Iris pigment epithelial cell (primary cell): ENCODE measurements at places on chromosomes 2 and 18.
A peak's percentile ranks its signal among the peaks of the same experiment; 100 is the strongest.

GRCh38 chr2:225293638-225294037 is 105.9 kb upstream of the NYAP2 start:
- no peak for DNase-seq

- peak; percentile 53 for DNase-seq
These were observed 20.6 kb upstream of the HAAO start for GRCh38 chr2:42812899-42813479.

GRCh38 chr2:155905657-155906056 is 426.9 kb downstream of the NR4A2 start:
- DNase-seq, result no peak

DNA sequence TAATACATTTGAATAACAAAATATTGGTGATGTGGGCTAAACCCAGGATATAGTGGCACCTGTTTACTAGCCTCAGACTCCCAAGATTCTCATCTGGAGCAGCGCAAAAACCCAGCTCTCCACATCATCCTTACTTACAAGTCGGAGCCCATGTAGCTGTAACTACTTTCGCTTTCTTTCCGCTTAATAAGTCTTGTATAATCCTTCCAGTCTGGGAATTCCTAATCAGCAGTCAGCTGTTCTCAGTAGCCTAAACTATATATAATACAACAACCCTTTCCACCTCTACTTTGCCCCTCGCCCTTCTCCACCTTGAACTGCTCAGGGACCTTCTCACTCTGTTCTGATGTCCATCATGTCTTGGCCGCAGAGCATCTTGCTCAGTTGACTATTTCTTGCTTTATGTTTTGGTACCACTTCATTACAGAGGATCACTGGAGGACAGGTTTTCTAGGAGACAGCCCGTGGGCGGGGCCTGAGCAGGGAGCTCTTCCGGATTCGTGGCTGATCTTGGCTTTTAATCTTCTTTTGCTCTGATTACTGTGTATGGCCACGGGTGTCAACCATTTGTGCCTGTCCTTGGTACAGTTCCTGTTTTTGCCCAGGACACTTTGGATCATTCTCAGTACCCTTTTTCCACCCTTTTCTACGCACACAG is 119.9 kb upstream of the SERTAD2 start:
- no peak for DNase-seq

GRCh38 chr2:228432116-228432515 is 250.6 kb upstream of the SPHKAP start:
- DNase-seq, result no peak

DNA sequence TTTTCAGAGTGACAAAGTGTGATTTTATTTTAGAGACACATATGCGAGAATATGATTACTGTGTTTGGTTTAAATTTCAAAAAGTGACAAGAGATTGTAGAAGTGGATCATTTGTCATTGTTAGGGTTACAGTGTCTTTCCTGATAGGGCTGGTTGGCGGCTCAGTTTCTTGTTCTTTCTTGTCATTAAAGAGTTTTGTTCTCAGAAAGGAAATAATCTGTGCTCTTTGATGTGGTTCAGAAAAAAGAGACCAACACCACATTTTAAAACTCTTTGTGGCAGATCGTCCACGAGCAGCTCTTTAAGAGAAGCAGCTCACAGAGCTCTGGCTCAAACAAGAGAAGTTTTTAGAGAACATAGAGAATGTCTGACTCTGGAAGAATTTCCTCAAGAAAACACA is 45.6 kb upstream of the ZNF532 start:
- no peak for DNase-seq

GRCh38 chr2:15730545-15731212 is 139.0 kb downstream of the DDX1 start:
- DNase-seq, result peak; percentile 97

DNA sequence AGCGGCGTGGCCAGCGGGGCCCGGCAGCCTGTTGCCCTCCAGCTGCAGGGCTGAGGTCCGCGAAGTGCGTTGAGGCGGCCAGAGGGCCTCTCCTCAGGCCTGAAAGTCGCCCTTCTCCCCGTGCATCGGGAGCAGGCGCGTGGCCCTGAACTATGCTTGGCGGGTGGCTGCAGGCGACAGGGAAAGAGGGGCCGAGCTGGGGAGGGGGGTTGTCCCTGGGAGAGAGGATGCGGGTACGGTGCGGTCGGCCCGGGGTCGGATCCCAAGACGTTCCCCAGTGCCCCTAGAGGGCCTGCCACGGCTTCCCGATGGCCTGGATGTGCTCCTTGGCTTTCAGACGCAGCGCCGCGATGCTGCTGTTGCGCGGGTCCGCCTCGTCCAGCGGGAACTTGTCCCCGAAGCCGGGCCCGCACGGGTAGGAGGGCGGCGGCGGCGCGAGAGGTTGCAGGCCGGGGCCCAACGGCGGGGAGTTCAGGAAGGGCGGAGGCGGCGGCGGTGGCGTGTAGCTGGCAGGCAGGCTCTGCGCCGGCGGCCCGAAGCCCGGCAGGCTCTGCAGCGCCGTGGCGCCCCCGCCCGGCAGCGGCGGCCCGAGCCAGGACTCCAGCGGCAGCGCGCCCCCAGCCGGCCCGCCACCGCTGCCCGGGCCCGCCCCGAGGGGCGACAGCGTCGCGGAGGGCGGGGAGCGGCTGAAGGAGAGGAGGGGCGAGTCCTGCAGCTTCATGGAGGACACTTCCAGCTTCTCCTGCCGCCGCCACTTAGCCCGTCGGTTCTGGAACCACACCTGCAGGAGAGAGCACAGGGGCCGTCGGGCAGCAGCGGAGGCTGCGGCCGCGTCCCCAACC is 4.3 kb downstream of the RAX start:
- peak; percentile 31 for DNase-seq

GRCh38 chr2:187527262-187527661 is 27.0 kb downstream of the TFPI start:
- DNase-seq, result peak; percentile 60

- DNase-seq, result peak; percentile 67
These were observed 15.2 kb downstream of the GNLY start for GRCh38 chr2:85709401-85709811.

- DNase-seq, result peak; percentile 34
These were observed 156.0 kb downstream of the TFCP2L1 start for GRCh38 chr2:121128741-121129659.

DNA sequence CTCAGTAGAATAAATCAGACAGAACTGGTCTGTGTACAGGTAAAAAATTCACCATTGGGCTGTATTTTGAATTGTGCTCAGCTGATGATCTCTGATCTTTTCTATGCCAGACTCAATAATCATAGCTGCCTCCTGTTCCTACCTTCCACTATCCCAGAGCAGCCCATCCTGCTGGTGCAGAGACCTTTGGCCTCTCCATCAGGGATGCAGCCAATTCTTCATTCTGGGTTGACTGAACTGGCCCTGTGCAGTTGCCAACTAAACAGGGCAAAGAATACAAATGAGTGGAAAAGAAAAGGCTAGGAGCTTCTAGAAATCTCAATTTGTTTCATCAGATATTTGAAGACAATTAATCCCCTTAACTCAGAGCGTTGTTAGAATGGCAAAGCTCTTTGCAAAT is 1781.3 kb upstream of the CELF4 start:
- DNase-seq, result no peak

DNA sequence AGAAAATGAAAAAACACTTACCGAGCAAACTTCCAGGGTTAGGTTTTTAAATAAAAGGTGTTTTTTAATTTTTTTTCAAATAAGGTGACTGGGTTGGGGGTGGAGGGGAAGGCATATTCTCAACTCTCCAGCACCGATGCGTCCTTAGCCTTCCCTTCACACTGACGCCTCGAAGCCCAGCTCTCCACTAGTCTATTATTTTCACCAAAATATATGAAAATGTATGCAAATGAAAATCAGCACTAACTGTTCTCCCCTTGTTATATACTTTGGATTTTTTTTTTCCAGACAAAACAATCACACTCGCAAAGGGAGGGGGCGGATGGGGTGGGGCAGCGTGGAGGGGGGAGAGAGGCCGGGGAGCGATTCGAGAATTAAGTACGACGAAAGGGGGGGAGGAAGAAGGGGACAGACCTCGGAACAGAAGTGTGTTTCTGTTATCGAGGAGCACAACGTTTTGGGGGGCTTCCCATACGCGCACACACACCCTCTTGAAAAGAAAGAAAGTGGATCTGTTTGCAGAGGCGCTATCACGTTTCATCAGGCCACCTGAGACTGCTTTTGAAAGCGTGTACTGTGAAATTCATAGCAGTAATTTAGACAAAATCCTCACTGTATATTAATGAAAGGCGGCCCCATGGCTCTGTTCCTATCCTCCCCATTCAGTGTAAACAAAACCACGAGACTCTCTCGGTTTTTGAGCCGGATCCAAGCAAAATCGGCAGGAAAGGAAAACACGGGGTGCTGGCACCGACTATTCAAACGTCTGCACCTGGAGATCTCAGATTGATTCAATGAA is 2.4 kb upstream of the POU3F3 start:
- DNase-seq, result no peak

GRCh38 chr2:127153691-127154158 is 46.8 kb upstream of the BIN1 start:
- DNase-seq, result peak; percentile 91

DNA sequence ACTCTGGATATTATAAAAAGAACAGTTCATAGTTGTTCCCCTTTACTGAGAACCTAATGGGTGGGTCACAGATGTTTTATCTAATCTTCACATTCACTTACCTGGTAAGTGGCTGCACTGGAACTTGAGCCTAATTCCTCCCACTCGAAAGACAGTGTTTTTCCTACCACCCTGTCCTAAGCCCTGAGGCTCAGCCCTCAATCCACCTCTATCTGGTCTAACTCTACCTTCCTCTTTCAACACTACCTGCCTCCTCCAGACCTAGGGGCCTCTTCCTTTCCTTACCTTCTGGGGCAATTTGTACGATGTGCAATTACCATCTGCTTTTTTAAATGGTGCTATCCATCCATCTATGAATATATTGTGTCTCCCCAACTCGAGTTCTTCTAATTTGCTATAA is 9.7 kb upstream of the KIF3C start:
- no peak for DNase-seq

- DNase-seq, result no peak
These were observed 63.2 kb downstream of the ADI1 start for GRCh38 chr2:3456125-3456524.

GRCh38 chr2:239295377-239296019 is 105.3 kb downstream of the HDAC4 start:
- no peak for DNase-seq

DNA sequence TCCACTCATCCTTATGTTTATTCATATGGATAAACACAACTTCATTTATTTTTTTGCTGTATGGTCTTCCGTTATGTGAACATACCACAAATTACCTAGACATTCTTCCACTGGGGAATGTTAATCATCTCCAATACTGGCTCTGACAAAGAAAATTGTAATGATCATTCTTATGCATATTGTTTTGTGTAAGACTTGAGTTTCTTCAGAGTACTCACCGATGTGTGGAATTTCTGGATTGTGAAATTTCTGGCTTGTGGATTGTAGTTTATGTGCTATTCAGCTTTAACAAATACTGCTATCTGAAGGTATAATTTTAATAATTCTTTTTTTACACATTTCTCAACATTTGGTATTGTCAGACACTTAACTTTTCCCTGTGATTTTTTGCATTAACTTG is 212.2 kb upstream of the THUMPD2 start:
- DNase-seq, result peak; percentile 32

- peak; percentile 14 for DNase-seq
These were observed 143.8 kb downstream of the SH3BP4 start for GRCh38 chr2:235095569-235095968.

DNA sequence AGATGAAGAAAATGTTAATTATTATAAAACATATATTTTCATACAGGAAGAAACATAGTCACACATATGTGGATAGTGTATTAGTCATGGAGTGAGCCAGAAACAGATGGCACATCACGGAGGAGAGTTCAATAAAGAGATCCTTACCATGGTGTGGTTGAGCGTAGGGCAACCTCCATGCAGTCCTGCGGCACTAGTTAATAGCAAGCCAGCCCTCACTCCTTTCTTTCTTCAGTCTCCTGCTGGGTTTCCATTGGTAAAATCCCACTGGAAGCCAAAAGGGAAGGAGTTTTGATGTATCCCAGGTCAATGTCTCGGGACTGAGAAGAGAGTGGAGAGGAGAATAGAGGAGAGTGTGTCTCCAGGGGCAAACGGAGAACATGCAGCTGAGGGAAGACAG is 328.1 kb downstream of the NR4A2 start:
- no peak for DNase-seq

- no peak for DNase-seq
These were observed 58.7 kb upstream of the CDH20 start for GRCh38 chr18:61274416-61274960.

GRCh38 chr18:55743133-55743532 is 155.1 kb upstream of the TCF4 start:
- no peak for DNase-seq

GRCh38 chr2:141728886-141729285 is 401.9 kb downstream of the LRP1B start:
- DNase-seq, result no peak

DNA sequence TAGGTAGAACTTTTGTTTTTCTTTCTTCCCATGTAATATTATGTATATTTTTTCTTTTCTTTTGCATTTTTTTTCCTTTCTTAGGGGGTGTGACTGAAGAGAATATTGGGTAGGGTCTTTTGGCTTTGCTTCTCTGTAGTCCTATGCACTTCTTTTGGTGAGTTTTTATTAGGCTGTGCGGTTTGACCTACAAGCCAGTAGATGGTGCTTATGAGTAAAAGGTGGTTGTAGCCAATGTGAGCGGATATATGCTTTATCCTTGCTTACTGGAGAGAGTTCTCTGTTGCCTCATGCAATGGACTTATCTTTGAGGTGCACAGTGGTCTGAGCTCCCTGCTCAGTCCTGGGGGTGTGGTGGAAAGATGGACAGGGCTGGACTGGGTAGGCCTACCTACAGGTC is 52.7 kb downstream of the DSEL start:
- DNase-seq, result peak; percentile 43

DNA sequence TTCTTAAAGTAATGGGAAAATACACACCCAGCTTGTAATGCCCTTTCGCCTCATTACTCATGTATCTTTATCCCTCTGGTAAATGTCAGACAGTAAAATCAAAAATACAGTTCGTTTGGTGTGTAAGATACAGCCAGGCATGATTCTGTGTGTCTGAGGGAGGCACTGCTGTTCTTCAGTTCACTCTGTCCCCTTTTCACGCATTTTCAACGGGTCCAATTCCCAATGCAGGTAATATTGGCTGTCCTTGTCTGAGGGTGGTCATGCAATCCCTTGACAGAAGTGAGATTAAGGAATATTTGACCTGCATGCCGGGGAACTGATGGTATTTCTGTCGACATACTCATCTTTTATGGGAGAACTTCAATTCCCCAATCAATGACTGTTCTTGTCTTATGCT is 587.2 kb upstream of the NXPH2 start:
- DNase-seq, result no peak

DNA sequence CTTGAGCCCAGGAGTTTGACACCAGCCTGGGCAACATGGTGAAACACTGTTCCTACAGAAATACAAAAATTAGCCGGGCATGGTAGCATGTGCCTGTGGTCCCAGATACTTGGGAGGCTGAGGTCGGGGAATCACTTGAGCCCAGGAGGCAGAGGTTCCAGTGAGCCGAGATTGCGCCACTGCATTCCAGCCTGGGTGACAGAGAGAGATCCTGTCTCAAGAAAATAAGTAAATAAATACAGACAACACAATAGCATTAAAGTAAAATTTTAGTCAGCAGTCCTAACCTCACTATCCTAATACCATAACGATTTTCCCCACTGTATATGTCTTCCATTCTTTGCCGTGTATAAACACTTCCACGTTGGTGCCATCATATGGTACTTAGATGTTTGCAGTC is 83.0 kb upstream of the MBOAT2 start:
- DNase-seq, result peak; percentile 43

GRCh38 chr2:11852526-11853196 is 106.2 kb downstream of the LPIN1 start:
- DNase-seq, result no peak

- DNase-seq, result no peak
These were observed 18.2 kb downstream of the SLC8A1 start for GRCh38 chr2:40433736-40434135.
